ENCODE measurements at places on chromosomes 2 and 18.

GRCh38 chr2:207539470-207539869 lies 9.7 kb downstream of the CREB1 start:
- no peak for DNase-seq

DNA sequence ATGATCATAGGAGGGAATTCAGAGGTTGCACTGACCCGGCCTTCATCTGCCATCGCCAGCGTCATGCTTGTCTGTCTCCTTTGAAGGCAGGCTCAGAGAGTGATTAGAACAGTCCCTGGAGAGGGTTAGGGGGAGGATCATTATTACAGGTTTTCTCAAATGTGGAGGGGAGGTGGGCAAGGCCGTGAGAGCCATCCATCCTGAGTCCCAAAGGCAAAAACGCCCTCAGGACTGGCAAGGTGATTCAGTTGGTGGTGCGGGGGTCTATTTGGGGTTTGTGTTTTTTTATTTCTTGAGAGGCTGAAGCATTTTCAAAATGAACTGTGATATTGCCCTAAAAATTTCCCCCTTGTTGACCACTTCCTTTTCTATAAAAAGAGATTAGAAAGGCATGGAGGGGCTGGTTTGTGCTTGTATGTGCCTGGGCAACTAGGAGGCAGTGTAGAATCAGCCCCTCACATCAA lies 39.3 kb upstream of the GYPC start:
- DNase-seq, result no peak

DNA sequence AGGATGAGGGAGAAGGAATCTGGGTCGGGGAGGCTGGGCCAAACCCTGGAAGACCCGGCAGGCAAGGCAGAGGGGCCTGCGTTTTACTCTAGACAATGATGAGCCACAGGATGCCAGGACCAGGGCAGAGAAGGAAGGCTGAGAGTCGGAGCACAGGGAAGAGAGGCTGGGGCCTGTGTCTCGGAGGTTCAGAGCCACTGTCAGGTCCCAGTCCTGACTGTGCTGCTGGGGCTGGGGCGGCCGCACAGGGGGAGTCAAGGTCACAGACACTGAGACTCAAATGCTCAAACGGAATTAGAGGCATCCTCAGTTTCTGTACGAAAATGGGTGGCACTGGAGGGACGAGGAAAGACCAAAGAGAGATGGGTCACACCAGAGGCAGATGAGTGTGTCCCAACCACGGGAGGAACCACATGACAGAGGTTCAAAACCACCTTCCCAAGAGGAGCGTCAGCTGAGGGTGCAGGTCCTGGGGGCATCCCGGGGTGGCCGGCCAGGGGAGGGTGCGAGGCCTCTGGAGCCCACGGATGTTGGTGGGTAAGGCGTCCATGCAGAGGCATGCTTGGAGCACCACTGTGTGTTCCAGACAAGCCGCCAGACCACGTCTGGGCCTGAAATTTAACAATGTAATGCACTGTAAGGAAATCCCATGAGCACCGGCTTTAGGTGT lies 14.7 kb downstream of the HDAC4 start:
- no peak for DNase-seq

- no peak for DNase-seq
These were observed 29.2 kb upstream of the CCDC178 start for GRCh38 chr18:33469699-33470098.

DNA sequence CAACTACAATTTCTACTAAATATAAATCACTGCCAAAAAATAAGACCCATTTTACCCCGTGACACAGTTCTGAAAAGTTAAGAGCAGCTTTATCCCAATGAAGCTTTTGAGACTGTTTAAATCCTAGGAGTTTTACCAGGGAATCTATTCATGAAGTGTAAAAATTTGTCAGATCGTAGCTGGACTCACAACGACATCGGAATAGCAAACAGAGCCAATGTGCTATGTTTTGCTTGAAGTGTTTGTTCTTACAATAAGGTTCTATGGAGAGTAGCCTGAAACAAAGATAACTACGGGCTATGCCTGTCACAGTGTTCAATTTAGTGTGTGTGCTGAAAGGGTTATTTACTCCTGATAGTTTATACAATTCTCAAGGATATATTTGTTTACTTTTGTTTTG lies 78.5 kb upstream of the L3MBTL4 start:
- DNase-seq, result no peak

- no peak for DNase-seq
These were observed 5.4 kb downstream of the MPPE1 start for GRCh38 chr18:11902522-11903292.

GRCh38 chr2:20930928-20931327 lies 108.0 kb upstream of the LDAH start:
- no peak for DNase-seq

All from cortex of kidney (tissue), 1 donor.